NCI-H2107 (cell line): ENCODE measurements at places on chromosomes 7 and 10.

DNA sequence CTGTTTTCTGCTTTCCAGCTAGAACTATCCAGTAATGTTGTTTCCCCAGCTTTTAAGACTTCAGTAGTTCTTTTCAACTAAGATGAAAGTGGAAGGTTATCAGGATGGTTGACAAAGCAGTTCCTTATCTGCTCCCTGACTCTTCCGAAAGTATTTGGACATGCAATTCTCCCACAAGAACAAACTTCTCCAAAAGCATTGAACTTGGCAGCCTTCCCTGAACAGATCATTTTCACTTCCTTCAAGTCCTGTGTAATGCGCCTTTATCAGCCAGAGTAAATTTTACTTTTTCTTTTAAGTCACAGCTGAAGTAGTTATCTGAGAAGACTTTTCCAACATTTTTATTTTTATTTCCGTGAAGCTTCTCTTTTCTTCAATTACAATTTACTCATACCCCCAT, 39.7 kb downstream of the CDC14C start:
- no peak for DNase-seq

- DNase-seq, result no peak
These were observed 77.5 kb upstream of the ADAM12 start for GRCh38 chr10:126465771-126466170.

DNA sequence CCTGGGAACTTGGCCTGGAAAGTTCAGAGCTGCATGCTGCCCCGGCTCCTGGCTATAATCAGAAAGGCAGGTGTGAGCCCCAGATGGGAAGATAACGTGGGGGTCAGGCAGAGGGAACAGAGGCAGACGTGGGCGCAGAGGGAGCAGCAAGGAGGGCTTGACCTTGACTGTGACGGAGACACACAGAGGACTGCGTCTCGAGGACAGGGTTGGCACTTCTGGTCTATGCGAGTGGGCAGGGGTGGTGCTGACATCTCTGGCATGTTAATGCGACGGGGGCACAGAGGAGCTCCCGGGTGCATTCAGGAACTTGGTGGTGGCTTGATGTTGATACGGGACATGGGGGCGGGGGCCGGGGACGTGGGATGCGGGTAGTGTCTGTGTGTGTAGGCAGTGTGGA, 232.1 kb upstream of the GRB10 start:
- no peak for DNase-seq

GRCh38 chr10:11609052-11609451, 2.4 kb downstream of the USP6NL start:
- no peak for DNase-seq

DNA sequence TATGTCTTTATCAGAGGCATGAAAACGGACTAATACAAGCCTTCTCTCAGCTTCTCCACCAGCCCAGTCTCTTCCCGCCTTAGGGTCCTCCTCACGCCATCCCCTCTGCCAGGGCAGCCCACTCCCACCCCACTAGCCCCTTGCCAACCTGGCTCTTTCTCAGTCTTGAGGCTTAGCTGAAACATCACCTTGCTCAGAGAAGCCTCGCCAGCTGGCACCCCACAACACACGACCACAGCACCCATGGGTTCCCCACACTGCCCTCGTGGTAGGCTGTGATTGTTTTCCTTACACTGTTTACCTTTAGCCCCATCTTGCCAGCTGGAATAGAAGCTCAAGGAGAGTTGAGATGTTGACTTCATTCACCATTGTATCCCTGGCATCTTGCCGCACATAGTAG, 44.4 kb downstream of the GPAM start:
- no peak for DNase-seq

DNA sequence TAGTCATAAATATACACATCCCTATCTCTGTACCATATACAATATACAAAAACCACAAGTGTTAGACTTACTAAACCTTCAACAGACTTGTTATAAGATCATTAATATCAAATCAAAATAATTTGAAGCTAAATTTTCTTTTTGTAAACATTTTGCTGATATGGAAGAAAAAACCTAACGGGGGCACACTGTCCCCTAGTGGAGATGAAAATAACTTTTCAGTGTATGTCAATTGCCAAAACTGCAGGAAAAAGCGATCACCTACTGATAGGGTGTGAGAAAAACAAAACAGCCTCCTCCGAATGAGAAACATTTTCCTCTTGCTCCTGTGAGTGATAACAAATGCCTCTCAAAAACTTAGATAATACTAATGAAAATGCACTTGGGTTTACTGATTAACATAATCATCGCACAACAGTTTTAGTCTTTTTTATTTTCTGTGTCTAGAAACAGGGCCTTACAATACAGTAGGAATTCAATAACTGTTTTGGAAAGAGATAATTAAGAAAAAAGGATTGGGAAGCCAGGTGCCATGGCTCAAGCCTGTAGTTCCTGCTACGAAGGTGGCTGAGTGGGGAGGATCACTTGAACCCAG, 322.7 kb downstream of the CRPPA start:
- DNase-seq, result no peak

DNA sequence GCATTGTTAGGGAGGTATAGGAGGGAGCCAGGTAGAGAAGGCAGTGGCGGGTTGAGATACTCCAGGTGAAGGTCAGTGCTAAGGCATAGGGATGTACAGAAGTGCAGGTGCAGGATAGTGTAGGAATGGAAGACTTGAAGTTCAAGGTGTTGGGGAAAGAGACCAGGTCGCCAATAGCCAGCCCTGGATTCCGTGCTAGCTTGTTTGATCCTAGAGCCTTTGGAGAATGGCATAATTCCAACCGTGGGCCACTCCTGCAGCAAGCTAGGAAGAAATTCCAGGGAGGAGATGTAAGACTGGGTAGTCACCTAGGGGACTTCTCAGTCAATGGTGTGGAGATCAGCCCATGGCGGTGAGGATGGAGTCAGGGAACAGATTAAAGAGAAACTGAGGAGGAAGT, 272.7 kb downstream of the RPS24 start:
- no peak for DNase-seq

GRCh38 chr10:109727436-109727835, 195.9 kb downstream of the XPNPEP1 start:
- no peak for DNase-seq

DNA sequence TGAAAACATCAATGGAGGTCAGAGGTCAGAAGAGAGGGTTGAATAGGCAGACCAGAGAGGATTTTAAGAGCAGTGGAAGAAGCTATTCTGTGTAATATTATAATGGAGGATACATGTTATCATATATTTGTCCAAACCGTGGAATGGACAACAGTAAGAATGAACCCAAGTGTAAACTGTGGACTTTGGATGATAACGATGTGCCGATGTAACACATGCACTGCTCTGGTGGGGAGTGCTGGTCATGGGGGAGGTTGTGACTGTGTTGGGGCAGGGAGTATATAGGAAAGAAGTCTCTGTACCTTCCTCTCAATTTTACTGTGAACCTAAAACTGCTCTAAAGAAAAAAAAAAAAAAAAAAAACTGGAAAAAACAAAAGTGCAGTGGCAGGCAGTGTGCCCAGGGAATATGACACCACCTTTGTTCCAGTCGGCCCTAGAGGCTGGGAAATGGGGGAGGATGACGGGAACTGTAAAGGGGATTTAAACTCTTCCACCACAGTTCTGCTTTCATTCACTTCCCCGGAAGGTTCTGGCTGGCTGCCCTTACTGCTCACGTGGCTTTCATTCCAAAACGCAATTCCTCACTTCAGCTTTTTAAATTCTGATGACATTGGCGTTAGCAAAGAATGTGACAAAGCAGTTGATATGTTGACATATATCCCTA, 113.7 kb upstream of the ANKRD1 start:
- peak; percentile 47 for DNase-seq

GRCh38 chr10:4440260-4440659, 385.7 kb upstream of the AKR1E2 start:
- DNase-seq, result no peak

GRCh38 chr7:101108961-101109360, 17.9 kb upstream of the SERPINE1 start:
- no peak for DNase-seq

DNA sequence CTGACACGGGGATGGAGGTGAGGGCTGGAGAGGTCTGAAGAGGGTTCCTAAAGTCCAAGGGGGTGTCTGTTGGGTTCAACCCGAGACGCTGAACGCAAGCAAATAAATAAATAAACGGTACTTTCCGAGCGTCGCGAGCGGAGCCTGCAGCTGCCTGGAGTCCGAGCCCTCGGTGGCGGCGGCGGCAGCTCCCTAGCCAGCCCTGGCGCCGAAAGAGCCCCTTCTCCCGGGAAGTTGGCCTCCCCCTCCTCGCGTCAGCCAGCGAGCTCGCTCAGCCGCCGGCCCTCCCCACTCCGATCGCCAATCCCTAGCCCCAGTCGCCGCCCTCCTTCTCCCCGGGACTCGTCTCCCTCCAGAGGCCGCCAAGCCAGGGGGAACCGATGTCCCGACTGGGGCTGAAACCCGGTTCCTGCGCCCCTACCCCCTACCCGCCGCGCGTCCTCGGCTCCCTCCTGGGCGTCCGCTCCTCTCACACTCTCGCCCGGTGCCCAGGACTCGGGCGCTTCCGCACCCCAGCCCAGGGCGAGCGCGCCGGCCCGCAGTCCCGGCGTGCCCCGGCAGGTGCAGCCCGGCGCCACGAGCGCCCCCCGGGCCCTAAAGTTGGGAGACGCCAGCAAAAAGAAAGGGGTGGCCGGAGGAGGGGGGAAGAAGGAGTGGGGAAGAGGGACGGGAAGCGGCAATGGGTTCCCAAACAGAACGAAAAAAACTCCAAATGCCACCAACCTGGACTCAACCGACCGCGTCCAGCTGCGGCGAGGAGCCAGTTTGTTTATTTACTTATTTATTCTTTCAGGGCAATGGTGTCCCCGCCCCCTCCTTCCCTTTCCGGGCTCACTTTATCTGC, at the start of gene GFRA1:
GFRA1 (minus strand) TSS at position 767 of the 844 bp plus-strand sequence. CDS start 1,177 bp downstream, outside the sequence.
- no peak for DNase-seq

- DNase-seq, result no peak
These were observed 309.3 kb downstream of the GPR37 start for GRCh38 chr7:124456286-124456685.

GRCh38 chr7:36047091-36047658, 105.9 kb upstream of the EEPD1 start:
- DNase-seq, result no peak

- no peak for DNase-seq
These were observed 208.7 kb upstream of the ZNF32 start for GRCh38 chr10:43857206-43857930.

GRCh38 chr10:124374535-124375352, 44.0 kb downstream of the OAT start:
- DNase-seq, result no peak

DNA sequence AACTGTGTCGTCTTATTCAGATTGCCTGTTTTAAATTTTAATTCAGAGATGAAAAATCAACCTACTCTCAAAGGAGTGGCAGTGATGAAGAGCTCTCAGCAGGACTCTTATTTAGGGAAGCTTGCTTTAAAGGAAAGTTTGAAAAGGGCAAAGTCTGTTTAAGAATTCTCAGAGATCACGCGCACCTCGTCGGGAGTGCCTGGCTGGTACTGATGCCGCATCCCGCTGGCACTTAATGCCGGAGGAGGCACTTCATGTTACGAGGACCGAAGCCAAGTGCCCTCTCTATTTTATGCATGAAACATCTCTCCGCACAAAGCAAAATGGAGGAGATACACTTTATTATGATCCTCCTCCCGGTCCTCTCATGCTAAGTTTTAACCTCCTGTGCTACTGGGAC, 71.1 kb upstream of the INSYN2A start:
- DNase-seq, result no peak

- no peak for DNase-seq
These were observed 516.1 kb upstream of the MGMT start for GRCh38 chr10:128950916-128951275.

DNA sequence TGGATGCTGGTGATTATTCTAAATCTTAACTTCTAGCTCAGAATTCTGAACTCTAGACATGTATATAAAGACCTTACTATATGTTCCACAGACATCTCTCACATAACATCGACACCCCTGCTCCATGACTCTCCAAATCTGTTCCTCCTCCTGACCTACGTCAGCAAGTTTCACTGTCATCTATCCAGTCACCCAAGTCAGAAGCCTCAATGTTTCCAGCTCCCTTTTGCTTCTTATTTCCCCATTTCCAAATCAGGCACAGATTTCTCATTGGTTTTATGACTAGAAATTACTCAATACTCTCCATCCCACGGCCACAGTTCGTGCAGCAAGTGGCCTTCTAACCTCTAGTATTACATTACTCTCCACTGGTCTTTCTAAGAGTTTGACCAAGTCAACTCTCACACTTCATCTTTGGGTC, 28.5 kb downstream of the EPC1 start:
- no peak for DNase-seq
